DMS79 treated with DMSO at 0.1 percent for 48 hours (cell line): ENCODE measurements at places on chromosomes 2 and 18.

DNA sequence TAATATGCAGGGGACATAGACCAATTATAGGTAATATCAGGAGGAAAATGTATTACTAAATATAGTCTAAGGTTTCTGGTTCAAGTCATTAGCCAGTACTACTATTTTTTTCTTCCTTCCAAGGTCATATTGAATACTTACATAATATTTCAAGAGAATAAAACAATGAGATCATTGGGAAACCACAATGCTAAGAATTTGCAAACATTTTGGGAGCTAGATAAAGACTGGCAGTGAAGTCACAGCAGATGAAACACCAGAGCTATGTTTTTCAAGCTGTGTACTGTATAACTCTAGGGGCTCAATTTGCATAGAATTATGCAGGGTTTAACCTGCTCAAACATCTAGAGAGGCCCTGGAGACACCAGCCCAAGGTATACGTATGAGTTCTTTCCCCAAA, 80.5 kb upstream of the KCNH7 start:
- no peak for DNase-seq

DNA sequence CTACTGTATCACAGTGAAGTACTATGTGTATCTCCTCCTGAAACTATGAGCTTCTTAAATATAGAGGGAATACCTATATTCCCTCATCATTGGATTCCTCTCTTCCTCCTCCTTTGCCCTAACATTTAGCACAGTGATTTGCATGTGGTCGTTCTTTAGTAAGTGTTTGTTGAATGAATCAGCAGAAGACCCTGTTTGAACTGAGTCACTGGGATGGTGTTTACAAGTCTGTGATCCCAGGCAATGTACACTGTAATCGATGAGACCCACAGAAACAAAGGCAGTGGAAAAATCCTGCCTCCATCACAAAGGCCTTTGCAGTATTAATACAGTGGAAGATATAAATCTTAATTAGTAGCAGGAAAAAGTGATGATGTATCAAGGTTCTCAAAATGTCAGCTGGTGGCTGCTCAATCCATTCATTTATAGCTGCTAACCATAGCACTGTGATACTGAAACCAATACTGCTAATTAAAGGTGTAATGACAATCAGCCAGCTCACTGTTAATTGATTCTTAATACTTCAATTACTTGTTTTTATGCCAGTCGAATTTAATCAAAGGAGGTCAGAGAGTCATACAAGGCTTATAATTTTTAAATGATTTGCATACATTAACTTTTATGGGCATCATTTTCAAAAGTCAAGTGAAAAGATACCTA, 20.8 kb upstream of the MYO3B start:
- DNase-seq: no peak

DNA sequence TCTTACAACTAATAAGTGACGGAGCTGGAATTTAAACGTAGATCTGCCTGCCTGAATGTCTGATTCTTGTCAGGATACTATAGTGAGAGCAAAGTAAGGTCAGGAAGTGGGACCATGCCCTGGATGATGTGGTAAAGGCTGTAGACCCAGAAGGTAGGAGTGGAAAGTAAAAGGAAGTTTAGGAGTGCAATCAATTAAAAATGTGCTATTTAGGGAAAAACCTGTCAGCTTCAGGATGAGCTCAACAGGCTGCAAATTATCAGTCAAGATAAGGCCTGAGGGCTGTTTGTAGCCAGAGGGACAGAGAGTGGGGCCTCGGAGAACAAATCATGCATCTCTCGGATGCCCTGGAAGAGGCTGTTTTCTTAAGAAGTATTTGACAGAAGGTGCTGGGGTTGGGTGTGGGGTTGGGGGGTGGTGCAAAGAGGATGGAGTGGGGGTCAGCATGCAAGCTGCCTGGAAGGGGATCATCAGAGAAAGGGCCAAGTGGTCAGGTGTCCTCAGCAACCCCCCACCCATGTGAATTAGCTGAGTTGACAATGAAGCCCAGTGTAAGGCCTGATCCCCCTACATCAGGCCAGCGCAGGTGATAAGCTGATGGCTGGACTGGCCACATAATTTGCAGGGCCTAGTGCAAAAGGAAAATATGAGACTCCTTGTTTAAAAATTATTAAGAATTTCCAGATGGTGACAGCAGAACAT, 53.2 kb upstream of the MAPRE3 start:
- DNase-seq: no peak

GRCh38 chr2:27771202-27771547, 344 bp upstream of the MRPL33 start:
- no peak for DNase-seq

GRCh38 chr18:46759890-46760289, 3.0 kb upstream of the ST8SIA5 start:
- peak; percentile 21 for DNase-seq

DNA sequence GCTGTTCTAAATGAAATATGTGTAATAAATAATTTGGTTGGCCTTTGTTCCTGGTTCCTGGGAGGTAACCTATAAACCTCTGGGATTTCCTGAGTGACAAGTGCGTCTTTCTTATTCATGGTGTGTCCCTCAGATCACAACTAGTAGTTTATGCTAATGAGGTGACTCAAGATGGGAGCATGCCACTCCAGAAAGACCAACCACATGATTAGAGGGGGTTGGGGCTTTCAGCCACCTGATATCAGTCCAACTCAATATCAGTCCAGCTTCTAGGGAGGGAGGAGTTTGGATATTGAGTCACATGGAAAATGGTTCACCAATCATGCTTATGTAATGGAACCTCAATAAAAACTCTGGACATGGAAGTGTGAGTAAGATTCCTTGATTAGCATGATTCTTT, 96.6 kb downstream of the QPCT start:
- no peak for DNase-seq
